Osteocyte (in vitro differentiated cells): ENCODE measurements at places on chromosomes 3 and 15. TPM values are rescaled to one million over a fixed set of nuclear protein-coding genes. Genes with fewer than 3 reads are reported as not detected.

- no peak for DNase-seq
Measured at GRCh38 chr15:27701956-27702355, 397.2 kb downstream of the OCA2 start.

DNA sequence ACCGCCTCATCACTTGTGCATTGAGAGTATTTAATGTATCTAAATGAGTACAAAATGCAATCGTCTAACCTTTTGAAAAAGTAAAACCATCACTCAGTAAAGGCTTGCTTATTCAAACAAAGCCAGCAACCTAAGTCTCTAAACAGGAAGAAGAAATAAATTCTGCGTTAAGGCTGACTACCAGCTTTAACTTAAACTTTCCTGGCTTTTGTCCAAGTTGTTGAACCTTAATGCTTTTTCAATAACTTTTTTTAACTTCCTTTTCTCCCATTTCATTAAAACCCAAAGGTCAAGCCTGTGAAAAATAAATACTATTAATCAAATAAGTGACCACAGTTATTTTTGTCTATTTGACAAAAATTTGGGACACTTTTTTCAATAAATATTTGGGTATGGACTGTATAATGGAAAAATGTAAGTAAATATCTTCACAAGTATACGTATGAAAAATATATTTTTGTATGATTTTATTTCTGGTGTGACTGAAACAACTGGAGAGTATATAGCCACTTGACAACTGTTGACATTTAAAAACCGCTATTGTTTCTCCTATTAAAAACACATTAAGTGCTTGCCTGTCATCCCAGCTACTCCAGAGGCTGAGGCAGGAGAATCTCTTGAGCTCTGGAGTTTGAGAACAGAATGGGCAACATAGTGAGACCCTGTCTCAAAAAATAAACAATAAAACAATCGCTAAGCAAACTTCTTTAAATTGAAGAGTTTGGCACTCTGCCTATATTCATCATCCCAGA lies 2.9 kb downstream of the KLHL24 start:
- no peak for DNase-seq

DNA sequence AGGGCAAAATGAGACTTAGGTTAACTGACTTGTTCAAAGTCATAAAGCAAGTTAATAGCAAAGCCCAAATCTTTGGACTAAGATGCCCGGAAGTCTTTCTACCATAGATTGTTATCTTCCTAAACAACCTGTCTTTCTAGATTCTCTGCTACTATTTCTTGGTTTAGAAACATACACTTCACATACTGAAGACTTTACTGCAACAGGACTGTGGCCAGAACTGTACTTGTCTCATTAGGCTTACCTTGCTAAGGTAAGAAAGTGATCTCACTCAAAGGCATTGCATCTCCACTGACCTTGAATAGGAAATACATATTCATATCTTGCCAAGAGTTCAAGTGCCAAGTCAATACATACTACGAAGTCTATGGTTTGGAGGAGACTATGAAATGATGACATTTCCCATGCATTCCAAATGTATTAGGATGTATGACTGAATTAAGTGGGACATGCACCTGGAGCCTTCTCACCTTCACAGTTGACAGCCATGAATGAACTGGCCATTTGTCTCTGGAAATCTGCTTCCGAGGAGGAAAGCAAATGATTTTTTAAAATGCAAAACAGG lies 5.0 kb downstream of the ZDHHC3 start:
- DNase-seq = no peak

GRCh38 chr3:4495294-4496086 lies 2.3 kb downstream of the ITPR1 start:
- no peak for DNase-seq

DNA sequence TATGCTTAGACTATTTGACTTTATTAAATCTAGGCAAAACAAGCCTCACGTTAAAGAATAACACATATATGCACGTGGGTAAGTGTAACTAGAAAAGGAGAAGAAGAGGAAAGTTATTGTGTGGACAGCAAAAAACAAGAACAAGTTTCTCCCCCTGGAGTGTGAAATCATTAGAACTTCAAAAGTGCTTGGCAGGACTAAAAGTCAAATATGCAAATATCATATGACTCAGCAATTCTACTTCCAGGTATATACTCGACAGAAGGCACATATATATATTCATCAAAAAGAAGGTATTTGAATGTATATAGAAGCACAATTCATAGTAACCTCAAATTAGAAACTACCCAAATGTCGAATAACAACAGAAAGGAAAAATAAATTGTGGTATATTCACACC lies 68.9 kb upstream of the STXBP5L start:
- DNase-seq = no peak

DNA sequence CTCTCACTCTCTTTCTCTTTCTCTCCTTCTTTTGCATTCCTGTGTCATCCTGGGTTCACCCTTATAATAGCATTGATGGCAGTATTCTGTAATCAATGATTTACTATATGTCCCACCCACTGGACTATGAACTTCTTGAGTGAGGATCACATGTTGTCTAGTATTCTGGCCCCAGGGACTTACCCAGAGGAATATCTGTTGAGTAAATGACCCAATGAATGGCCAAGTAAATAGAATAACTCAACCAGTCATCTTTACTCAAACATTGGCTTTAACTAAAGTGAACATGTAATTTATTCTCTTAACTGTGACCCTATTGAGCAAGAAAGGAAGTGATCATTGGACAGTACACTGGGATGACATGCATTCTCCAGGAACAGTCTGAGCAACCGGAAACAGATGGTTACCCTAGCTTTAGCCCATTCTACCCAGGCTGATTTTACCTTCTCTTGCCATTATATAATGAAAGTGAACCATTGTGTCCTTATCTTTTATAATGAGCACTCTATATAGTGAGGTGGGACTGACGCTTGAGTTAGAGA lies 94.5 kb upstream of the SOX14 start:
- no peak for DNase-seq

DNA sequence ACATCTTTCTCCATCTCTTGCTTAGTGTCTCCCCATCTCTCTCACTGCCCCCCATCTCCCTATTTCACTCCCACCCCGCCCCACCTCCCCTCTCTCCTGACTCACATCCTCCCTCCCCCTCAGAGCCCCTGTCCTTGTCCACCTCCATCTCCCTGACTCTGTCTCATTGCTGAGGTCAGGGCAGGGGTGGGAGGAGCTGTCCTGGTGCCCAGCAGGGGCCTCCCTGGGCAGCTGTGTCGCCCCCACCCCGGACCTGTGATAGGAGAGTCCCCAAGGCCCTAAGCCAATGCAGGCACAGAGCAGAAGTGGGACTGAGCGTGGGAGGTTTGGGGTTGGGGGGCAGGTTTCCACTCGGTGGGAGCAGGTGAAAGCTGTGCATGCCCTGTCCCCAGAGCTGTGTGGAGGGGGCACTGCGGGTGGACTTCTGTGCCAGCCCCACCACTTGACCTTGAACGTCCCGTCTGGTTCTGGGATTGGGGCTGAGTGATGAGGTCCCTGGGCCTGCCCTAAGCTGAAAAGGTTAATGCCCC lies 210.8 kb downstream of the TBC1D2B start:
- no peak for DNase-seq

DNA sequence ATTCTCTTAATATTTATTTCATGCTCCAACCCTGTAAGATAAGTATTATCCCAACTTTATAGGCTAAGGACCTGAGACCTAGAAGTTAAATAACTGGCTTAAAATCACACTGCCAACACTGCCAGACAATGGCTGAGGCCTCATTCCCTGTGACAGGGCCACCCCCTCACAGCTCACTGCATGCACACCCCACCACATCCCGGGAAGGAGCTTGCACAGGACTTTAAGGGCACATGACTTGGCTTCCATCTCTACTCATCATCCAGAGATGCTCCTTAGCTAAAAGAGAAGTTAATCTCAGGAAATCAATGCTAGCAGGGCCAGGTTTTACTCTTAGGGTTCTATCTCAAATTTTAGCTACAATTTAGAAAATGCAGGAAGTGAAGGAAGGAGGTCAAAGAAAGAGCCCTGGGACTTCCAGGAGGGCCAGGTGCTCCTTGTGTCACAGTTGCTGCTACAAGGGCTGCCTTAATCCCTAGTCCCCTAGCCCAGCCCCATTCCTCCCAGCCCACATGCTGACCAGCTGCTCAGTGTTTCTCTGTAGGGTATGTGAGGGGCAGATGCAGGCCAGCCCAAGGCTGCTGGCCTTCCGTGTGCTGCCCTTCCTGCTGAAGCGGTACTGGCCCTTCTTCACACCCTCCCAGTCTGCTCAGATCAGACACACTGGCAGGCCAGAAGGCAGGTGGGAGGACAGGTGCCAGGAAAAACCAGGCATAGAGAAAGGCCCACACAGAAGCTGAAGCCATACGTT lies 53.5 kb downstream of the WWTR1 start:
- no peak for DNase-seq

DNA sequence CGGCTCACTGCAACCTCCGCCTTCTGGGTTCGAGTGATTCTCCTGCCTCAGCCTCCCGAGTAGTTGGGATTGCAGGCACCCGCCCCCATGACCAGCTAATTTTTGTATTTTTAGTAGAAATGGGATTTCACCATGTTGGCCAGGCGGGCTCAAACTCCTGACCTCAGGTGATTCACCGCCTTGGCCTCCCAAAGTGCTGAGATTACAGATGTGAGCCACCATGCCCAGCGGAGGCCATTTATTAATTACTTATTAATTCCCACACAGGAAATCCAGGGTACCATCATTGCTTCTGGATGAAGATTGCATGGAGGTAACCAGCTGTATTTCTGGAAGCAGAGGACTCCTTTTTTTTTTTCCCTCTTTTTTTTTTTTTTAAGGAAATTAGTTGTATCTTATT lies 37.8 kb downstream of the MAP4 start:
- no peak for DNase-seq

GRCh38 chr15:39874890-39875549 lies 45.0 kb downstream of the GPR176 start:
- DNase-seq = no peak

DNA sequence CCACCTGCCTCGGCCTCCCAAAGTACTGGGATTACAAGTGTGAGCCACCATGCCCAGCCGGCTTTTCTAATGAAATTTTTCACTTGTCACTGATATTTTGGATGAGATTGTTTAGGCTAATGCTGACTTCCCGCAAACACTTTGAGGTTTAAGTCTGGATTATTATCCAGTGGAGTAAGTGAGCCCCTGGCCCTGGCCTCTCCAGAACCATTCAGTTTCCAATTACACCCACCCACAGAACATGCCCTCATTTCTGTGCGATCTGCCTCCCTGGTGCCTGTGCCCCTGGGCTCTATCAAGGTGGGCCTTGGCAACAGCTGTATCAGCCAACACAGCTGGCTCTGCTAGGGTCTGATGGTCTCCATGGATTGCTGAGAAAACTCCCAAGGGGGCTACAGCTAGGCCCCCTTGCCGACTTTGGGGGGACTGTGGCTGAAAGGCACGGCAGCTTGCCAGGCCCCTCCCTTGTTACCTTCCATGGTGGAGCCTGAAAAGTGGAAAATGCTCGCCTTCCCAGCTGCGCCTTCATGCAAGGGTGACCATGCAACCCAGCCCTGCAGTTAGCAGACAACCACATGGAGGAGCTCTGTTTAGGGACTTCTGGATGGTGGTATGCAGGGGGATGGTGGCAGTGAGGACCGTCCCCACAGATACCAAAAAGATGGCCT lies 288.9 kb downstream of the FAM43A start:
- DNase-seq = peak; percentile 56

DNA sequence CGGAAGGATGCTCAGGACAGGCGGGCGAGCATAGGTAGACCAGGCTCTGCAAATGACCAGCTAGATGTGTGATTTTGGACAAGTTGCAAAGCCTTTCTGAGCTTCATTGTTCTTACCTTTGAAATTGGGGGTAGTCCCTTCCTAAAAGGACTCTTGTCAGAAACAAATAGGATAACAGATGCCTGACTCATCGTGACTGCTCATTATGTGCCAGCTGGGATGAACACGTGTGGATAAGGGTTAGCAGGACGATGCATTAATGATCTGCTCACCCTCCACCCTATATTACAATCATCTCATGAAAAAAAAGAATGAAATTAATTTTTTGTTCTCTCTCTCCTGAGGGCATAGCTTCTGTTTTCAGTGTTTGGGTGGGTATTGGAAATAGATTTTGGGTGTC lies 223.4 kb downstream of the NR2F2 start:
- no peak for DNase-seq

GRCh38 chr3:193996221-193996620 lies 139.7 kb upstream of the HES1 start:
- DNase-seq = no peak

DNA sequence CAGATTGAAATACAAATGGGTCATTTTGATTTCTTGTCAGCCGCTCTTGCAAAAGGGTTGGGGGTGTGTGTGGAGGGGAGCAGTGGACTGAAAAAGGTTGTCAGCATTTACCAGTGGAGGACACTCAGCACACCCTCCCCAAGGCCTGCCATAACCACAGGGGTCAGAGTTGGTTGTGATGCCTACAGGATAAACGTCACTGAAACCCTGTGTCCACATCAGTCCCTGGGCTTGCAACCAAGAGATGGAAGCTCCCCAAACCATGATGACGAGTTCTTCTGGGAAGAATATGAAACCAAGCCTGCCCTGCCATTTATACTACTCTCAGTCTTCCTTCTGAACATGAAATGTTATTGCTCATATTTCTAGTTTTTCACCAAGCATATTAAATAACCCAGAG lies 54.0 kb upstream of the UMPS start:
- no peak for DNase-seq

- no peak for DNase-seq
Measured at GRCh38 chr15:42819786-42820185, 82.9 kb upstream of the CDAN1 start.

- no peak for DNase-seq
Measured at GRCh38 chr15:92725171-92725570, 69.6 kb upstream of the FAM174B start.

GRCh38 chr3:192991356-192991755 lies 73.7 kb upstream of the MB21D2 start:
- no peak for DNase-seq

DNA sequence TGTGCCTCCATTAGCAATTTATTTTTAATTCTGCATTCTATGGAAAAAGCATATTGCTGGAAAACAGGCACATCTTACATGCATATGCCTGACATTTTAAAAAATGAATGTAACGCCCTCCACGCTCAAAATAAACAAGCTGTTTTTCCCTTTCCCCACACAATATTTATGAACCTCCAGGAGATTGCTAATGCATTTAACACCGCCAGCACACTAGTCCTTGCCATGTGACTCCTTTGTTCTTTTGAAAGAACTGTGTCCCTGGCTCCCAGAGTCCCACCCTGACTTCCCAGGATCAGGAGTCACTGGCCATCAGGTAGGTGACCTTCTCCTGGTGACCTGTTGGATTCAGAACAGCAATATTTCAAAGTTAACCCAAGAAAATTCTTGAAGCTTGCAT lies 571.2 kb upstream of the CFAP20DC start:
- DNase-seq = no peak

The PTX3 gene
- 45.7 and 51.8 TPM in 2 replicates for total RNA-seq

The USP13 gene
- 36.3 and 39.7 TPM in 2 replicates for total RNA-seq

The EPHA3 gene
- 0.94 and 1.6 TPM in 2 replicates for total RNA-seq

The CHRM5 gene
- not detected in 2 replicates for total RNA-seq

The IRAK2 gene
- total RNA-seq = 1.3 and 1.5 TPM in 2 replicates

The RLBP1 gene
- total RNA-seq = not detected in 2 replicates

The FOXL2 gene
- 0.21 and 0.24 TPM in 2 replicates for total RNA-seq

The FAM81A gene
- not detected in 2 replicates for total RNA-seq

The NAA80 gene
- 14.3 and 16.2 TPM in 2 replicates for total RNA-seq
